ENCODE measurements at places on chromosomes 3 and 15.
A peak's percentile ranks its signal among the peaks of the same experiment; 100 is the strongest.

- DNase-seq: peak; percentile 47
Measured at GRCh38 chr3:33277193-33277882, at the start of gene FBXL2. Gene FBXL2 (plus strand): TSS chr3:33277442. CDS start chr3:33277513, 71 bp downstream.

GRCh38 chr15:48806151-48806550 lies 4.7 kb downstream of the CEP152 start:
- DNase-seq: peak; percentile 48

DNA sequence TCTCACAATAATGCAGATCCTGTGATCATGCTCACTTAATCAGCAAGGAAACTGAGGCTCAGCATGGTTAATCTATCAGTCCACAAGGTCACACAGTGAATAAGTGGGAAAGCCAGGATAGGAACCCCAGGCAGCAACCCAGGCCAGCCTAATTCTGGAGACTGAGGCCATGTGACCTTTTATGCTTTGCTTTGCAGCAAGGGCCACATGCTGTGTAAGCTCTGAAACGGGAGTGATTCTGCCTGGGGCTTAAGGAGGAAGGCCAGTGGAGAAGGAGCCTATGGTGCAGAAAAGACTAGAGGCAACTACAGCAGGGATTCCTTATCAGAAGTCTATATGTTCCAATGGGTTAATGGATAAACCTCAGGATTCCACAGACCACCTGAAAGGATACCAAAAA lies 157.6 kb upstream of the PPP2R3A start:
- DNase-seq: no peak

- no peak for DNase-seq
Measured at GRCh38 chr3:191260431-191261303, 61.6 kb downstream of the OSTN start.

DNA sequence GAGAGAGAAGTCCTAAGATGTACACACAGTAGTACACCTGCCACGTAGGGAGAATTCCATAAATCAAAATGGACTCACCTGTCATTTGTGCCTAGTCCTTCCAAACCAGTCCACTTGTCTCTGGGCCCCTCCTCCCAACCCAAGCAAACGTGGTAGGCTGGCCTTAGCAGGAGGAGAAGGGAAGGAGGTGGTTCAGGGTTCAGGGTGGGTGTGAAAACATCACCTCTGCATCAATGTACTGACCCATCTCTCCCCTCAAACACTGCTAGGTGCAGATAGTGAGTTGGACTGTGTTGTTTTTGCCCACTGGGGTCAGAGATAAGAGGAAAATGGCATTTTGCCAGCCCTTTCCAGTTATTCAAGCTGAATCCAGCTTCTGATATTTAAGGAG lies 99.3 kb downstream of the MME start:
- no peak for DNase-seq

GRCh38 chr3:49454898-49455681 lies 15.0 kb upstream of the DAG1 start:
- DNase-seq: no peak

DNA sequence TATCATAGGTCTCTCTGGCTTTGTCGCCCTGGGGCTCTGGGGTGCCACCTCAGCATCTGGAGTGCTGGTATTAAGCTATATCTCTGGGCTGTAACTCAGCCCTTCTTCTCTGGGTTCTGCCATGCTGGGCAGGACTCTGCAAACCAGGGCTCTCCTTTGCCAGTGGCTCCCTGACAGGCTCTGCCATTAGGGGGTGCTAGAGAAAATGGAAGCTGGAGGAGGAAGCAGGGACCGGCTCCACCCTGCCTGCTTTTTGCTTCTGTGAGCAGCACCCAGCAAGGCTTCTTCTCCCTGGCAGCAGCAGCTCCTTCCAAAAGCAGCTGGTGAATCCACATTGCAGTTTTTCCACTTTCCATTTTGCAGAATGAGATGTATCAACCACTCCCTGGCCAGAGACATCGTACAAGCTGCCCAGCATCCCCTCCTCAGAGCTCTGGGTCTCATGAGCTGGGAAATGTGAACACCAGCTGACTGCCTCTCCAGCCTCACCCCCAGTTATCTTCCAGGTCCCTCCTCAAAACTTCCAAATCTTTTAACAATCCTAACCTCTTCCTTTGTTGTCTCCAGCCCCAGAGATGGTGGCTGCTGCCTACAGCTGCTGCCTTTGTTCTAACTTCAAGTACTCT lies 165.0 kb downstream of the ABHD5 start:
- peak; percentile 67 for DNase-seq

GRCh38 chr3:152196782-152197181 lies 71.9 kb upstream of the MBNL1 start:
- no peak for DNase-seq

DNA sequence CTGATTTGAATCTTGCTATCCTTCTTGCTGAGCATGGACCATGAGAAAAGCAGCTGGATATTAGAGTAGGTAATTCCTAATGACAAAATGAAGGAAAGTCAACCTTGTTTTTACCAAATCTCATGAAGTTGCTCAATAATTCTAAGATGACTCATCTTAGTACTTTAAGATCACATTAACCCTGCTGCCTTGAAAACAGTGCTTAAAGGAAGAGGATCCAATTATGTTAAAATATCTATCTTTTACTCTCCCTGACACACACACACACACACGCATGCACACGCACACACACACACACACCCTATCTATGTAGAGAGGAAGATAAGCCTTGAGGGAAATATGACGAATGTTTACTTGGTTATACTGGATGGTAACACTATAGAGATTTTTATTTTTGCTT lies 16.0 kb upstream of the MYO1E start:
- DNase-seq: peak; percentile 43

- DNase-seq: no peak
Measured at GRCh38 chr3:44236485-44236908, 5.2 kb upstream of the TOPAZ1 start.

DNA sequence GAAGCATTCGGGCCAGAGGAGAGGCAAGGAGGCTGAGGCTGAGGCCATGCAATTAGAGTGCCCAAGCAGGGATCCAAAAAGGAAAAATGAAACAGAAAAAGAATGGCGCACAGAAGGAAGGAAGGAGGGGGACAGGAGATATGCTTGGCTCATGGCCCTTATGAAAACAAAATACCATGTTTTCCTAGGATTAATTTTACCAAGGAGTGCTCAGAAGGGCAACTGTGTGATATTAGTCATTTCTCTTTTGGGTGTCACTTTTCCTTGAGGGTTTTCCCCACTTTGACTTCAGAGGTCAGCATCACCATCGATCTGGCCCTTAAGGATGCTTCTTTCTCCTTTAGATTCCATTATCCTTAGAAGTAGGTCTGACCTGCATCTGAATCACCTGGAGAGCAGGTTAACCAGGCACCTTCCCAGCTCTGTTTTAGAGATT lies 1.4 kb downstream of the PARP14 start:
- no peak for DNase-seq

DNA sequence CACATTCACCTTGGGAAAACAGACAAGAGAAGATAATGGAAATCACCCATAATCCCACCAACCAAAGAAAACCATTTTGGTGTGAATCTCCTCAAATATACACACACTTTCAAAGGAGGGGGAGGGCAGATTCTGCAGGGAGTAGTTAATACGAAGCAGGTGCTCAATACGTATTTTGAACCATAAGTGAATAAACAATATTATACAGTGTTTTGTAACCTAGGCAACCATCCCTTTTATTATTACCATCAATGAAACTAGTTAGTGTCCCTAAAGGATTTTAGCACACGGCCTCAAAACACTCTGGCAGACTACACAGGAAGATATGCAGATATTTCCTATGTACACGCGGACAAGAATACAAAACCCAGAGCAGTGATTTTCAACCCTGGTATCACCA lies 6.1 kb downstream of the OSBPL10 start:
- no peak for DNase-seq

GRCh38 chr3:120473896-120474675 lies 23.3 kb upstream of the FSTL1 start:
- peak; percentile 90 for DNase-seq

DNA sequence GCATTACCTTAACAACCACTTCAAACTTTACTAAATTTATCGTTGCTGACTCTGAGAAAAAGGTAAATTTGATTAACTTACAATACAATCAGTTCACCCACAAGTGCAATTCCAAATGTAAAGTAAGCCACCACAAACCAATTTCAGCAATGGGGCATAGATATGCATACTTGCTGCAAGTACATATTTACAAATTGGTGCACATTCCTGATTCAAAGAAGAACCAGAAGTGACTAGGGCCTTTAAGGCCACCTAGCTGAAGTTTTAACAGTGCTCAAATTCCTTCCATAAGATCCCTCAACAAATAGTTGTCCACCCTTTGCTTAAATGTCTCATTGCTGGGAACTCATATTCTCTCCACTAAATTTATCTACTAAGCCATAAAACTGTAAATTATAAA lies 67.2 kb downstream of the INO80 start:
- no peak for DNase-seq

DNA sequence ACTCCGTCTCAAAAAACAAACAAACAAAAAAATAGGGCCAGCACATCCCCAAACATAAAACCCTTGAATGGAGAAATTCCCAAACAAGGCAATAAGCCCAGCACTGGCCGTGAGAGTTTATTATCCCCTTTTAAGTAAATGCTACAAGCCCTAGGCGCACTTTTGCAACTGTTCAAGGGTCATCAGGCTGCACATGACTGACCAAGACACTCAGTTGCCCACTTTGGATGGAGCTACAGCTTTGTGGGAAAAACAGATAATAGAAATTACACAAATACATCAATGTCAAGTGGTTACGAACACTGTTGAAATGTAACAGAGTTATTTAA lies 33.7 kb upstream of the ZNF445 start:
- DNase-seq: no peak

DNA sequence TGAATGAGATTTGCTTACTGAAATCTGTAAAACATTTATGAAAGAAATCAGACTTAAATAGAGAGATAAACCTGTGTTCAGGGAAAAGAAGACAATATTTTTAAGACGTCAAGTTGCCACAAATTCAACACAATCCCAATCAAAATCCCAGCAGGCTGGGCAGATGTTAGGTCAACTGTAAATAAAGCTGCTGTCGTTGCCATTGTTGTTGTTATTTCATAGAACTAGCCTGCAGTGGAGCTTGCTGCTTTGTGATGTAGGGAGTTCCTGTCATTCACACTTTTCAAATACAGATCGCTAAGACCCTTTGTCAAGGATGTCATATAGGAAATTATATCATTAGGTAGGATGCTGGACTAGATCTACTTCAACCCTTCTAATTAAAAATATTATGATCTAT lies 123.1 kb downstream of the NEO1 start:
- DNase-seq: no peak

- no peak for DNase-seq
Measured at GRCh38 chr3:169478566-169479313, 184.8 kb downstream of the MECOM start.

DNA sequence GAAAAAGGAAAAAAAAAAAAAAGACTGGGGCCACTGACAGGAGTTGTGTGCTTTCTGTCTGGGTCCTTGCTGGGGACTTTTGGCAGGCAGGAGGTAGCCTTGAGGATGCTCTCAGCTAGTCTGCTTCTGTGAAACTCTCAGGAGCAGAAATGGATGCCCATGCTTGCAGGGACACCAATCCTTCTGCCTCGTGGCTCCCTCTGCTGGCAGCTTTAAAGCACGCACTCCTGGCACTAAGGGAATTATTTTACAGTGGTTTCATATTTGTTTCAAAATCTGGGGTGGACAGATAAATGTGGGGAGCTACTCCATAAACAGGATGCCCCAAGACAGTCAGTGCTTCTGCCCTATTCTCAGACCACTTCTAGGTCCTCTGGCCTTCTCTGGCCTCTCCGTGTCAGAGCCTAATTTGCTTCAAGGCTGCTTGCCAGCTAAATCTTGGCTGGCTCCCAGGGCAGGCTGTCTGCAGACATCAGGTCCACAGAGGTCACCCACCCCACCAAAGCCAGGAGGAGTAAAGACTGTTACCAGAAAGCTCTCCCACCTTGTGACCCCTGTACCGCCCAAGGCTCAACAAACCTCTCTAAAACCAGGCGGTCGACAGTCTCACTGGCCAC lies 17.1 kb downstream of the TRAIP start:
- DNase-seq: peak; percentile 84

DNA sequence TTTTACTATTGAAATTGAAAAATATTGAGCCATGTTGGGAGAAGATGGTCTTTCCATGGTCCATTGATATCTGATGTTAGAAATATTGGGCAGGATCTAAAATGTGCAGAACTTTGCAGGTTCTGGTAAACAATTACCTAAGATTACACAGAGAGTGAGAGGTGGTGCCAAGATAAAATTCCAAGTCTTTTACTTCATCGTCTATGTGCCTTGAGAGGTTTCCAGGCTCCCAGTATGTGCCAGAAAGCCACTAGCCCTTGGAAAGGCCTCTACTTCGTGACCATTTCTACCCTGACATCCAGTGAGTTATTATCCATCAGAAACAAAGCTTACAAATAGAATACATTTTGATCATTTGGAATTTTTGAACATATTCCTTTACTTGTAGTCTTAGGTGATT lies 27.6 kb downstream of the CD200 start:
- no peak for DNase-seq

GRCh38 chr3:188184649-188185048 lies 30.7 kb downstream of the LPP start:
- no peak for DNase-seq

- DNase-seq: no peak
Measured at GRCh38 chr3:143298380-143298779, 178.8 kb downstream of the CHST2 start.

- no peak for DNase-seq
Measured at GRCh38 chr3:188001093-188001492, 152.9 kb upstream of the LPP start.

DNA sequence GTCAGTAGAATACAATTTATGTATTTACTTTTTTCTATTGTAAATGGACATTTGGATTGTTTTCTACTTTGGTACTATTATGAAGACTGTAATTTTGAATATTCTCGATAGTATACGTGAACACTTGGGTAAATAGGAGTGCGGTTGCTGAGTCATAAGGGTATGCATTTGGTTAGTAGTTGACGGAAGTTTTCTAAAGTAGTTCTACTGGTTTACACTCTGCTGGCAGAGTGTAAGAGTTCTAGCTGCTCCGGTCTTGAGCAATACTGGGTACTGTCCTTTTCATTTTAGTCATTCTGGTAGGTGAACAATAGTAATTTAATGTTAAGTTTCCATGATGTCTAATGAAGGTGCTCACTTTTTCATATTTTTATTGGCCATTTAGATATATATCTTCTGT lies 70.0 kb downstream of the MEF2A start:
- DNase-seq: no peak

GRCh38 chr3:30607032-30607833 lies 832 bp downstream of the TGFBR2 start:
- peak; percentile 37 for DNase-seq

DNA sequence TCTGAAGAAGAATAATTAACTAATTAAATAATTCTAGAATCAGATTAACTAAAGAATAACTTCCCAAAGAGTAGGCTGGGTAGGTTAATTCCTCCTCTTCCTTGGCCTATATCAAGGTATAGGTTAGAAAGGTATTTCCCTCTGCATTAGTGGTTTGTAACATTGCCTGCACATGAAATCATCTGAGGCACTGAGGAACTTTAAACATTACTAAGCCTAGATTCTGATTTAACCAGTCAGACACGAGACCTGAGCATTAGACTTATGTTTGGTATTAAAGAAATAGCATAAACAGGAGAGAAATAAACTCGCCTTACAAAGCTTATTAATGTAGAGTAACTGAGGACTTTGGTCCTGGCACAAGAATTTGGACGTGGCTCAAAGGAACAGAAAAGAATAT lies 84.2 kb downstream of the FGF7 start:
- DNase-seq: peak; percentile 27

Measured in fibroblast of upper back skin (primary cell).